HepG2 (cell line): ENCODE measurements at places on chromosomes 4 and X. TPM values are rescaled to one million over a fixed set of nuclear protein-coding genes. Genes with fewer than 3 reads are reported as not detected.

GRCh38 chr4:15694431-15694830, 8.4 kb upstream of the BST1 start:
- DNase-seq, result no peak

GRCh38 chr4:177124349-177125064, 185.2 kb upstream of the NEIL3 start:
- DNase-seq, result no peak

DNA sequence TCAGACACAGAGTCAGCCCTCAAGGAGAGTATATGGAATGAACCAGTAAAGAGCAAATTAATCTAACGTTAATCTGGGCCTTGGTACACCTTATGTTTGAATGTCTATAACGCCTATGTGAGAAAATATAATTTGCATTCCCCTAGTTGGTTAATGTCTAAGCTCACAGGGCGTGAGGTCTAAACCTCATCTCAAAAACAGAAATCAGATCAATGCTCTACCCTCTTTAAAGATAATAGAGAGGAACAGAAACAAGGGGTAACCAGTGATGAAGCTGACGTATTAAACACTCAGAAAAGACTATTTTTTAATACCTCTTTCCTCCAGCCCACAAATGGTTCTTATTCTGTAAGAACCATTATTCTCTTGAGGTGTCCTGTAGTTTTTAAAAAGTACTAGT, 369.2 kb upstream of the NOCT start:
- DNase-seq, result no peak

GRCh38 chr4:109826719-109827118, 1.1 kb upstream of the RRH start:
- no peak for DNase-seq

- DNase-seq, result no peak
Observed at GRCh38 chr4:150116506-150116905, 38.3 kb downstream of the DCLK2 start.

GRCh38 chrX:118261151-118261550, 84.8 kb upstream of the WDR44 start:
- DNase-seq, result no peak

GRCh38 chrX:43744284-43744683, 88.2 kb downstream of the MAOA start:
- DNase-seq, result no peak

DNA sequence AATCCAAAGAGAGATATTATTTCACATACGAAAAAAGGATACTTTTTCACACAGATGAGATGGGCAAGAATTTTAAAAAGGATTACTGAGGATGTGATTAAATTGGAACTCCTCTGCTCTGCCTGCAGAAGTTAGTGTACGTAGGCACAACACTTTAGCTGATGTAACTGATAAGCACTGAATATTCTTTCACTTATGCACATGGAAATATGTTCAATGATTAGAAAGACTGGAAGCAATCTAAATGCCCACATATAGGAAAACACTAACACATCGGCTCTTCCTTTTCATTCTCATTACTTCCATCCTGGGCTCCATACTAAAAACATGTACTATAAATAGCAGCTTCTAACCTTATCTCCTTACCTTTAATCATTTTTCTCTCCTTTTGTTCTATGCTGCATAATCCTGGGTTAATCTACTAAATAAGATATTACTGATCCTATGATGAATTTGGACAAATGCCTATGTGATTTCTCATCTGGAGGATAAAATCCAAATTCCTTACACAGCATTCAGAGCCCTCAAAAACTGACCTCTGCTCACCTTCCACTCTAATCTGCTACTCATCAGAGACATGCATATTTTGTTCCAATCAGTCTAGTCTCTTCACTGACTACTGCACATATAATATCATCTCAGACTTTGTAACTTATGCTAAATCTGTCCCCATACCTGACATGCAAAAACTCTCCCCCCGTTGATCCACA, 197.8 kb downstream of the PDGFC start:
- no peak for DNase-seq

Gene MAGED4
- total RNA-seq, result 13.8 and 35.0 TPM in 2 replicates

- DNase-seq, result peak; percentile 1
Observed at GRCh38 chr4:157220371-157220881, at the start of gene GRIA2. TSS of gene GRIA2 (plus strand) at chr4:157220728. CDS start at chr4:157221043, 315 bp downstream.

- no peak for DNase-seq
Observed at GRCh38 chr4:14054391-14054790, 426.9 kb upstream of the BOD1L1 start.

DNA sequence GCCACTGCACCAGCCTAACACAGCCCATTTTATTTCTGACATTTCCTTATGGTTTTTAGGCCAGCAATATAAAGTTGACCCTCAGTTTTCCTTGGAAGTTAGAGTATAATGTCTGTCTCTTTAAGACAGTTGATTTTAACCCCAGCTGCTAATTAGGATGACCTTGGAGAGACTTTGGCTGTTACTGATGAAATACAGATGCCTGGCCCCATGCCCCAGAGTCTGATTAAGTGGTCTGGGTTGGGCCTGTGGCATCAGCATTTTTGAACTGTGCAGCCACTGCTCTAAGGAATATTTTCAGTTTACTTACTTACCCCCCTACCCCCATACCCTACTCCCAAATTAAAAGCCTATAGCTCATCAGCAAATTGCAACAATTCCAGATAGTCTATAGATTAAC, 85.8 kb downstream of the DCLK2 start:
- no peak for DNase-seq

Gene HS6ST2
- not detected in 2 replicates for total RNA-seq

DNA sequence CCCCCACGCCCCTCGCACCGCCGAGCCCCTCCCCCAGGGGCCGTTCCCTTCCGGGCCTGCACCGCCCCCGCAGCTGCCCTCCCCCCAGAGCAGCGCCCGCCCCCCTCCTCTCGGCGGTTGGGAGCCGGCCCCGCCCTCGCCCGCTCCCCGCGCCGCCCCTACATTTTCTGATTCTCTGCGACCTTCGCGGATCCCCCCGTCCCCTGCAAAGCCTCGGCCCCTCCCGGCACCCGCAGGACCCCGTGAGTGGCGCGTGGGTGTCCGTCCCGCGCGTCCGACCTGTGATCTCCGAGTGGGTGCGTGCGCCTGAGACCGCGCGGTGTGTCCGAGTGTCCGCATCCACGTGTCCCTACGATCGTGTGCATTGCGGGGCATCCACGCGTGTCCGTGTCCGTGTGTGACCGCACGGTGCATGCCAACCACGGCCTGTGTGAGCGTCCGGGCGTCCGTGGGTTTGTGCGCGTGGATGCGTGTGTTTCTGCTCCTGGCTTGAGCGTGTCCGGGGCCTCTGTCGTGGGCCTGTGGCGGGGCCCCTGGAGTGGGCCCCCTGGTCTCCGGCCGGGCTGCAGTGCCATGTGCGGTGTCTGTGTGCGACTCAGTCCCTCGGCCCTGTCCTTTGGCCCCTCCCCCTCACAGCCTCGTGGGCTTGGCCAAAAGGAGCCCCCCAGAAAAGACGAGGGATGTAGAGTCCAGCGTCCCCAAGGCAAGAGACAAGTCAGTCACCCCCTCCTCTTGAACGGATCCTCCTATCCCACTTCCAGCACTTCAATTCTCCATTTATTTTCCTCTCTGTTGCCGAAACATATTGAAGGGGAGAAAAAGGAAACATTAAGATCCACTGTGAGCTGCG, 8.8 kb upstream of the NKX1-1 start:
- DNase-seq, result no peak

- DNase-seq, result no peak
Observed at GRCh38 chr4:110412354-110413065, 63.4 kb upstream of the ENPEP start.

DNA sequence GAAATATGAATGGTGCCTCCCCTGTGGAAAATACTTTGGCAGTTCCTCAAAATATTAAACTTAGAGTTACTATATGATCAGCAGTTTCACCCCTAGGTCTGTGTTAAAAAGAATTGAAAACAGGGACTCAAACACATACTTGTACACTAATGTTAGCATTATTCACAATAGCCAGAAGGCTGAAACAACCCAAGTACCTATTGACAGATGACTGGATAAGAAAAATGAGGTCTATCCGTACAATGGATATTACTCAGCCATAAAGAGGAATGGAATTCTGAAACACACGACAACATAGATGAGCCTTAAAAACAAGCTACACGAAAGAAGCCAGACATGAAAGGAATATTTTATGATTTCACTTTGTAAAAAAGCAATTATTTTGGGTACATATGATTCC, 54.9 kb downstream of the PGRMC2 start:
- DNase-seq, result no peak

- DNase-seq, result no peak
Observed at GRCh38 chr4:142539796-142540482, 306.2 kb downstream of the INPP4B start.

DNA sequence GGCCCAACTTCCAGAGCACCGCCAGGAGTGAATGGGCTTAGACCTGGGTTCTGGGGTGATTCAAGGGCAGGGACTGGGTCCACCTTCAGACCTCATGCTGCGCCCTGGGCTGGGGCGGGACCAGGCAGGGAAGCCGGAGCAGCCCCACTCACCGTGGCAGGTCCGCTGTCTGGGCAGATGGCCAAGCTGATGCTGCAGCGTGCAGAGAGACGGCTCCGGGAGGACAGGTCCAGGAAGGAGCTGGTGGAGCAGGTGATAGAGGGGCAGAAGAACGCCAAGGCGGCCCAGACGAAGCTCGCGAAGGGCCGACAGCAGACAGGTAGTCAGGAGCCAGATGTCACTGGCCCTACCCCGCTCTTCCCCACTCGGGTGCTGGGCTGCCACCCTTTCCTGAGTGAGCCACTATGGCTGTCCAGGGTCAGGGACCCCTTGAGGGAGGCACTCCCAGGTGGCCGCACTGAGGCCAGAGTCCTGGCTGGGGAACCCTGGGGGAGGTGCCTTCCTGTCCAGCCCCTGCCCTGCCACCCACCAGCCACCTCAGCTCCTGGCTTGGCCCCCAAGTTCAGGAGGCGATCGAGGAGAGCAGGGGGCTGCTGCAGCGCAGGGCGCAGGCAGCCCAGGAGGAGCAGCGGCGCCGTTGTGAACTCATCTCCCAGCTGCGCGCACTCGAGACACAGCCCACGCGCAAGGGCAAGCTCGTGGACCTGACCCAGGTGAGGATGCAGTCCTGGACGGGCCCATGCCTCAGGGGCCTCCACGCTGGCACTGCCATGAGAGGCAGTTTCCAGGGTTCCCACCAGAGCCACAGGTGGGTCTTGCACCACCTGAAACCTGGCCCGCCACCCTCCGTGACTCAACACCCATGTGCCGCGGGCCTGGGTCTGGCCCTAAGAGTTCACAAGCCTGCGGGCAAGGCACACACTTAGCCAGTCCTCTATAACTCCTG, 10.1 kb upstream of the RNF4 start:
- no peak for DNase-seq

DNA sequence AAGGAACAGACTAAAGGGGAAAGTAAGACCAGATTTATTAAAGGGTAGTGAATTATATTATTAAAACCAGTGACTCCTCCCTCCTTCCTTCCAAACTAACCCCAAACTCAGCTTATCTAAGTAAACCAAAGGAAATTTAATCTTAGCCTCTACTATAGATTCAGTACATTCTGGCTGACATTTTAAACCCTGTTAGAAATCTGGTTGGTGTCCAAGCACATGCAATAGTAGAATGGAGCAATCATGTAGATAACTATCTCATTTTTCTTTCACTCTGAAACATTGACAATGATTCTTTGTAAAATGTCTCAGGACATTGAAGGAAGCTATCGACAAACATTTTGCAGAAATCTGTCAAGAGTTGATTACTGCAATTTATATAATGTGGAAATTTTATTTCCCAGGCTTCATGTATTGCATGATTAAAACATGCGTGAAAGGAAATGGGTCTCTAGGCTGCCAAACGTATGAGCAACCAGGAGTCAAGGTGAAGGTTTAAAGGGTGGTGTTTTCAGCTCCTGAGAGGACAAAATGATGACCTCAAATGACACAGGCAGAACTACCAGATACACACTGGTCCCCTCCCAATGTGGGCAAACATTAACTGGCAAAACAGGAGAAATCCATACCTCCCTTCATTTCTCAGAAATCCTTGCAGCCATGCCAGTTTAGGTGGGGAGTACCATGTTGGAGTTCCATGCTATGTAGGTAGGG, 58.2 kb upstream of the RBM47 start:
- DNase-seq, result no peak

DNA sequence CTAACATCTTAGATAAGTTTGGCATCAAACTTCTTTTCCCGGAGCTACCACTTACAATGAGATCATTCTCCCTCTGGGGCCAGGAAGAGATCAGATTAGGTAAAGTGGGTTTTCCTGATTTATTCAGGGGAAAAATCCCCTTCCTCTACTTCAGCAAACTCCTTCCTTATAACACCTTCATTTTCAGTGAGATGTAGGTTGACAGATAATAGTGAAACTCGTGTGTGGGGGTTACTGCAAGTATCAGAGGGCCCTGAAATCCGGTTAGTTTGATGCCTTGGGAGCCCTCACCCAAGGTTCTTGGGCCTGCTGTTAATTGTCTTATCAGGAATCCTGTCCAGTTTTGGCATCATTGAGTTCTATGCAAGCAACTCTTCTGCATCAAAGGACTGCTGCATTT, 10.8 kb downstream of the FTHL17 start:
- DNase-seq, result no peak

DNA sequence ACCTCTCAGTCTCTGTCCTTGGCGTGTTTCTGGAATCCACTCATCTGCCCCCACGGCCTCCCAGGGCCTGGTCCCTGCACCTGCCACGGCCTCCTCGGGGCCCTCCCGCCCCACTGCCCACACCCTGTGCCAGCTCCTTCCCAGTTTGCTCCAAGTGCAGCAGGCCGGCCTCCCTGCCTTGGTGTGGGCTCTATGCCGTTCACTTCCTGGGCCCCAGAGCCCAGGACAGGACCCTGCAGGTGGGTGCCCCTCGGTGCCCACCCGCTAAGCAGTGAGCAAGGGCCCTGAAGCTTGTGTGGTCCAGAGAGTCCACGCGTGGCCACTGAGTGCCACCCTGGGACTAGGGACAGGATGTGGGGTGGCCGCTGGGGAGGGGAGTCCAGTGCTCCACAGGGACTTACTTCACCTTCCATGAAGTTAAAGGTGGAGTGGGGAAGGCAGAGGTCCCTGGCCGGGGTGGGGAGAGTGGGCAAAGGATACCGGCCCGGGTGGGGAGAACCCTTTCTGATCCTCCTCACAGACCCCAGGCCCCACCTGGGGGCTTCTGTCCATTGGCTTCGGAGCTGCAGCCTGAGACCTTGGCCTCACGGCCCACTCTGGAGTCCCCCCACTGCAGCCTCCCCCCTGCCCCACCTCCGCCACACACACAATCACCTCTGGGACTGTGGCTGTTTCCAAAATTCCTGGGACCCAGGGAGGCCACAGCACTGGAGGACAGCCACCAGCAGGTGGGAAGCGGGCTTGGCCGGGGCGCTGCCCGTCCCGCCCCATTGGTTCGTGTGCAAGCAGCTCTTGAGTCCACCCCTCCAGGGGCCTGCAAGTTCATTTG, 60.0 kb upstream of the NKX1-1 start:
- no peak for DNase-seq

- peak; percentile 75 for DNase-seq
Observed at GRCh38 chr4:70564033-70564432, 28.0 kb upstream of the AMBN start.

DNA sequence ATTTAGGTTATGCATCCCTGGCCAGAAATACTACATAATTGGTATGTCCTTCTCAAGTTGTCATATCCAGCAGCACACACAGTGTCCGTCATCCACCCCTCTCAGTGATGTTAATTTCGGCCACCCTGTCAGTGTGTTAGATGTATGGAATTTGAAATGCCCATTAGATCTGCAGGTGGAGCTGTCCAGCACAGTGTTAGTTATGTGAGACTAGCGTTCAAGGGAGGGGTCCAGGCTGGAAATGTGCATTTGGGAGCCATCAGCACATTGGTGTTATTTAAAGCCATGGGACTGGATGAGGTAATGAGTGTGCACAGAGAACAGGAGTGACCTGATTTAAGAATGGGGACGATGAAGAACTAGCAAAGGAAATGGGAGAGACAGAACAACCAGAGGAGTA, 22.4 kb downstream of the ANAPC4 start:
- no peak for DNase-seq

Gene GYPE
- total RNA-seq, result not detected in 2 replicates

GRCh38 chrX:107168257-107168656, 38.0 kb downstream of the NUP62CL start:
- DNase-seq, result no peak
